D721Med (cell line): ENCODE measurements at places on chromosomes 6 and 20.

DNA sequence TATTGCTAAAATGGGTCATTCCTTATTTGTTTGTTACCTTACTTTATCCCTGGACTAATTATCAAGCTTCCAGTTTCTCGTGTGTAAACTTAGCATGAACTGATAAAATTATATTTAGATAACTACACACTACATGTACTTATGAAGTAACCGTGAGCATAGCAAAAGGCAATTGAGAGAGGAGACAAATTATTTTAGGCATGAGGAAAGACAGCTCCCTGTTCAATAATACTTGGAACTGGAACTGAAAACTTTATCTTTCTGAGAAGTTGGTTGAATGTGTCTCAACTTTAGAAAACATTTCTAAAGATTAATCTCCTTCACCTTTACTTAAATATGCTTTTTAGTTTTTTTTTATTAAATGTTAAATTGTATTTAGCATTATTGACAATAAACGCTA is 11.4 kb downstream of the CRISP3 start:
- DNase-seq = no peak

DNA sequence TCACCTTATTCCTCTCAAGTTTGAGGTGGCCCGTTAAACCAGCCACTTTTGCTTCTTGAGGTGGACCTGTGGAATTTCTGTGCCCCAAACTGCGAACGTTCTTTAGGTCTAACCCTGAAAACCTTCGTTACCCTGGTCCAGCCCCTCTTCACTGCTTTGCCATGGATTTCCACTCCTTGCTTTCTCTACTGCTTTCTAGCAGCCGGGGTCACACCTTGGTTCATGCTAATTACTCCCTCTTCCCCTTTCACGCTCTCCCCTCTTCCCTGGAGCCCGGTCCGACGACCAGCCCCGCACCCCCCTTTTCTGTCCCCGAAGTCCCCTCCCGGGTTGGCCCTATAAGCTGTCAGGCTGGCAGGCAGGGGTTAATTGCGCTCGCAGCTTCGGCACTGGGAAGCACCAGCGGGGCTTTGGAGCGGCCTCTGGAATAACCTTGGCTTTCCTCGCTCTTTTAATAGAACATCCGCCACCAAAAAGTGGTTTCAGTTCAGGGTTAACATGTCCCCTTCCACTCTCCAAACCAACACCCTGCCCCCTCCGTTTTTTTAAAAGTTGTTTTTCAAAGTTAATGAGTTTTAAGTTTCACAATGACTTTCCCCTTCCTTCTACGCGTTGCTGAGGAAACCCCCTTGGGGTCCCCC is 1.4 kb upstream of the HIVEP1 start:
- no peak for DNase-seq

GRCh38 chr20:41865938-41866337 is 247.8 kb upstream of the CHD6 start:
- no peak for DNase-seq

DNA sequence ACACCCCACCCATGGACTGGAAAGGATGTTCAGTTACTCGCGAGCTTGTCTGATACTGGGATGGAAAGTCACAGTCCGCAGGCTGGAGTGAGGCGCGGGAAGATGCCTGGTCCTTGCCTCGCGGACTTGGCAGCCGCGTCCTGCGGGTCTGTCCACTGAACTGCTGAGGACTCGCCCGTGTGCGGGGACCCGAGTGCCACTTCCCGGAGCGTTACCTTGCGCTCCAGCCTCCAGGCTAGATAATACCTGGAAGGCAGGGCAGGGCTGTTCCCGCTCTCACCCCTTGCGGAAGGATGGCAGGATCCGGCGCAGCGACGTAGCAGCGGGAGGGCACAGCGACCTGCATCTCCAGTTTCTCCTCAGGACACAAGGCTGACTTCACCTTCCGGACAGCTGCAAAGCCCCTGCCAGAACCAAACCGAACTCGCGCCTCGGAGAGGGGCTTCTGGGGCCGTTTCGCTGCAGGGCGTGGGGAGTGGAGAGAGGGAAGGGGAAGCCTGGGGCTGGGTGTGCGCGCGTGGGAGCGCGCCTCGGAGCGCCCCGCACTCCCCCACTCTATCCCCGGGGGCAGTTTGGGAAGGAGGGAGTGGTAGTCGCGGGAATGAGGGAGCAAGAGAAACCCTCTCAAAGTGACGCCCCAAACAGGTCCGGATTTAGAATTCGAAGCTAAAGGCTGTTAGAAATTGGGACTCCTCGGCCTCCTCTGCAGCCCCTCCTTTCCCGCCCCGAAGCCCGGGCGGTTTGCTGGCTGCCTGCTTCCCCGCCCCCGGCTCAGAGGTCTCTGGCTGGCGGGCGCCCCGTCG is at the start of gene KCNQ5:
KCNQ5 (plus strand) TSS at position 774 of the 803 bp plus-strand sequence.
- DNase-seq = peak; percentile 34

- no peak for DNase-seq
These were observed 91.7 kb upstream of the SLC22A16 start for GRCh38 chr6:110567957-110568696.

GRCh38 chr20:47876311-47877088 is 91.2 kb upstream of the SULF2 start:
- DNase-seq = no peak

GRCh38 chr20:675453-676314 is at the start of gene SCRT2:
SCRT2 (minus strand) TSS chr20:675802; CDS start chr20:675601, 201 bp downstream.
- no peak for DNase-seq
